ENCODE measurements at places on chromosomes 11 and 22. TPM values are rescaled to one million over a fixed set of nuclear protein-coding genes. Genes with fewer than 3 reads are reported as not detected.

The INS gene
- total RNA-seq, result not detected

The OSBP2 gene
- total RNA-seq, result 9.9 TPM

The GRAMD1B gene
- 7.5 TPM for total RNA-seq

The CNTN5 gene
- total RNA-seq, result not detected

Measured in vein endothelial cell (primary cell).